ENCODE measurements at places on chromosomes 2 and 18.

GRCh38 chr18:11146238-11146946, 3.0 kb downstream of the PIEZO2 start:
- DNase-seq = no peak

GRCh38 chr18:61870151-61870550, 22.7 kb downstream of the RNF152 start:
- no peak for DNase-seq

GRCh38 chr2:98473995-98474780, 29.5 kb downstream of the INPP4A start:
- no peak for DNase-seq

DNA sequence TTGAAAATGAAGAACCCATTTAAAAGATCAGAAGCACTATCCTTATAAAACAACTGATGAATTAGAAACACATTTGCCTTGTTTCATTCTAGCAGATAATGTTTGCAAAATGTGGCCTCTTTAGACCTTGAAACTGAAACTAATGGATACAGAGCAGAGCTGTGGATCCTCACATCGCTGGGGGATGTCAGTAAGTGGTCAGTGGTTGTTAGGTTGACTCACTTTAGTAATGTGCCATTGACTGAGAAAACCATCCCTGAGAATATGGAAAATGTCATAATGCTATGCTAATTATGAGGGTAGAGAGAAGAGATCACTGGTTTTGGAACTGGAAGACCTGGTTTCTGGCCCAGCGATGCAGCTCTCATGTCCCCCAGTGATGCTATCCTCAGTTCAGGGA, 176.7 kb downstream of the MYO1B start:
- DNase-seq = no peak

GRCh38 chr2:224584111-224584784, 915 bp downstream of the CUL3 start:
- no peak for DNase-seq

DNA sequence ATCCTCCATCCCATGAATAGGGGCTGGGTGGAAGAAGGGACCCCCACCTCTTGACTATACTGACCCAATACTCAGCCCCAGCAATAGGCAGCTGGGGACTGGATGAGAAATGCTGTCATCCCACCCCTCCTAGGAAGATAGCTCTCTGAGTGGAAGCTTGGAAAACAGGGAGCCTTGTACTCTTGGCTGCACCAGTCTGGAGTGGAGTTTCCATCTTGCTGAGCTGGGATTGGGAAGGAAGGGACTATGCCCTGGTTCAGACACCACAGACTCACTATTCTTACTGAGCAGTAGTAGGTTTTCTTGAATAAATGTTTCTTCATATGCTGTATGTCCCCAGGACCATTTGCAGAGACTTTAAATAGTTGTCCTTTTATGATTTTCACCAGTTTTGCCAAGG, 7.4 kb downstream of the DCAF17 start:
- DNase-seq = no peak

GRCh38 chr2:29129586-29130281, 14.5 kb downstream of the CLIP4 start:
- DNase-seq = no peak
